ENCODE measurements at places on chromosomes 11 and 22.

DNA sequence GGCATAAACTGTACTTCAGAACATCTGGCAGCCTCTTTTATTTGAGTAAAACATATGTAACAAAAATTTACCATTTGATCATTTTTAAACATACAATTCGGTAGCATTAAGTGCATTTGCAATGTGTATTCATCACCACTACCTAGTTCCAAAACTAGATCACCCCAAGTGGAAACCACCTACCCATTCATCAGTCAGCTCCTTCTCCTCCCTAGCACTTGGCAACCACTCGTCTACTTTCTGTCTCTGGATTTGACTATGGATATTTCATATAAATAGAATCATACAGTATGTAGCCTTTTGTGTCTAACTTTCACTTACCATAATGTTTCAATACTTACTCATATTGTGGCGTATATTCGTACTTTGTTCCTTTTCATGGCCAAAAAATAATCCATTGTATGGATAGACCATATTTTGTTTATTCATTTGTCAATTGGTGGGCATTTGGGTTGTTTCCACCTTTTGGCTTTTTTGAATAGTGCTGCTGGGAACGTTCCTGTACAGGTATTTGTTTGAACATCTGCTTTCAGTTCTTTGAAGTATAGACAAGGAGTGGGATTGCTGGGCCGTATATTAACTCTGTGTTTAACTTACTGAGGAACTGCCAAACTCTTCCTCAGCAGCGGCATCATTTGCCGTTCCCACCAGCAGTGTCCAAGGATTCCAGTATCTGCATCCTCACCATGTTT is 27.2 kb upstream of the ADORA2A start:
- DNase-seq: no peak

GRCh38 chr11:78109081-78110015 is 29.7 kb upstream of the NDUFC2 start:
- no peak for DNase-seq

- no peak for DNase-seq
Observed at GRCh38 chr11:63262547-63262946, 19.1 kb upstream of the SLC22A25 start.

- no peak for DNase-seq
Observed at GRCh38 chr11:72013765-72014711, 15.3 kb downstream of the IL18BP start.

DNA sequence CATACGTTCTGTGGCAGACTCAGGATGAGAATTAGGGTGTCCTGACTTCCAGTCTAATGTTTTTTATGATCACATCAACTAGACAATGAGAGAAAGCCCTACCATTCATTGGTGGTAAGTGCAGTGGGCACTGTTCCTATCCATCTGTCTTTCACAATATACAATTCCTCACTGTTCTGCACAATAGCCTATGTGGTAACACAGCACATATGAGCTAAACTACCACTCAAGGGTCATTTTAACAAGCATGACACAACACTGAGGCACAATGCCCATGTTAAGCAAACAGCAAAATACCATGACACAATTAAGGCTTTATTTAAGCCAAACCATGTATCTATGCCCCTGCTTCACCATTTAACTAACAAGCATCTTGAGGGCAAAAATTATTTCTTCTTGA is 52.3 kb downstream of the SIK3 start:
- no peak for DNase-seq

DNA sequence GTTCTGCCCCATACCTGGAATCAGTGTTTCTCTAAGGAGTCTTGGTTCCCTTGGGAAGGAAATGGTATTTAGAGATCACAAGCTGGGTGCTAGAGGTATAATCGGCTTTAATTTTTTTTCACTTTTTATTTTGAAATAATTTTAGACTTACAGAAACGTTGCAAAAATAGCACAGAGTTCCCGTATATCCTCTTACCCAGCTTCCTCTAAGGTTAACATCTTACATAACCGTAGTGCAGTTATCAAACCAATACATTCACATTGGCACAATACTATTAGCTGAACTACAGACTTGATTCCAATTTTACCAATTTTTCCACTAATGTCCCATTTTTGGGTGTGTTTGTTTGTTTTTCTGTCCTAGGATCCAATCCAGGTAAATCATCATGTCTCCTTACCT is 63.8 kb downstream of the RBX1 start:
- DNase-seq: no peak

DNA sequence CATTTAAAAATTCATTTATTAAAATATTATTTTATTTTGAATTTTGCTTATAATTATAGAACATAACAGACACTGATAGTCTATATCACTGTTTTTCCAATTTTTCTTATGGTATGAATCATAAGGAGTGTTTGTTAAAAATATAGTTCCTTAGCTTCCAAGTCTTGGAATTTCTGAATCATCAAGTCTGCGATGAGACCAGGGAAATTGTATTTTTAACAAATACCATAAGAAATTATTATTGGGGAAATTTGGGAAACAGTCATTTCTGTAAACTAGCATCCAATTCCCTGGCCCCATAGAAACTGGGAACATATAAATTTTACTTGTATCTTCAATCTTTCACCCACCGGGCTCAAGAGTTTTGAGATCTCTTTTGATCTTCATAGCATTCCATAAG is 38.0 kb upstream of the PICALM start:
- DNase-seq: peak; percentile 80

GRCh38 chr11:80519596-80520506 is 1079.0 kb upstream of the TENM4 start:
- no peak for DNase-seq

DNA sequence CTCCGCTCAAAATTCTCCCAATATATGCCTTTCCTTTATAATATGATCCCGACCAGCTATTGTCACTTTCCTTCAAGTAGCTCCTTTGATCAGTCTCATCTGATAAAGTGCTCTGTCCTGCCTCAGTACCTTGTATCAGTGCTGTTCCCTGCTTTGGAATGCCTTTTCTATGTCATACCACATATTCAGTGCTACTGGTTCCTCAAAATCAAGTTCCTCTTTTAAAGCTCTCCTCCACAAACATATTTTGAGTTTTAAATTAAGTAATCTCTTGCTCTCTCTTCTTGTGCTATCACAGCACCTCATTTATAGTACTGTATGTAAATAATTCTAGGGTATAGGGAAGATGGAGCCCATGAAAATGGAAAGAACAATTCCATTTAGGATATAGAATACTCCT is 137.1 kb upstream of the CTSC start:
- no peak for DNase-seq

DNA sequence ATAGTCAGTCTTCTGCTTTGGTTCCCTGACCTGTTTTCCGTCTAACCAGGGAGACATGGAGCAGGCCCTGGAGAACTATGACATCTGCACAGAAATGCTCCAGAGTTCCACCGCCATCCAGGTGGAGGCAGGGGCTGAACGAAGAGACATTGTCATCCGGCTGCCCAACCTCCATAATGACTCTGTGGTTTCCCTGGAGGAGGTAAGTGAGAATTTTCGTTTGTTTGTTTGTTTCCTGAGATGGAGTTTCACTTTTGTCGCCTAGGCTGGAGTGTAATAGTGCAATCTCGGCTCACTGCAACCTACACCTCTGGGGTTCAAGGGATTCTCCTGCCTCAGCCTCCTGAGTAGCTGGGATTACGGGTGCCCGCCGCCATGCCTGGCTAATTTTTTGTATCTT is 52.9 kb downstream of the CABIN1 start:
- no peak for DNase-seq

GRCh38 chr11:113645593-113646349 is 60.3 kb downstream of the TMPRSS5 start:
- no peak for DNase-seq

GRCh38 chr22:47563406-47564157 is 801.1 kb downstream of the TBC1D22A start:
- no peak for DNase-seq

- DNase-seq: no peak
Observed at GRCh38 chr11:133965031-133965601, 8.3 kb upstream of the IGSF9B start.

DNA sequence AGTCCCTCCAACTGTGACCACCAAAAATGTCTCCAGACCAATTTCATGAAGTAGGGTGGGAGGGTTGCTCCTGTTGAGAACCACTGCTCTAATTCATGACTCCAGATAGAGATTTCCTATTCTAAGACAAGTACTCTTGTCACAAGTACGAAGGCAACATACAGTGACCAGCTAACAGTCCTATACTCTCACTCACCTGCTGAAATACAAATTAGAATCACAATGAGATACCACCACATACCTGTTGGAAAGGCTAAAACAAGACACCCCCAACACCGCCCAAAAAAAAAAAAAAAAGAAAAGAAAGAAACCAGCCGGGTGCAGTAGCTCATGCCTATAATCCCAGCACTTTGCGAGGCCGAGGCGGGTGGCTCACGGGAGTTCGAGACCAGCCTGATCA is 310.5 kb downstream of the SWAP70 start:
- no peak for DNase-seq

DNA sequence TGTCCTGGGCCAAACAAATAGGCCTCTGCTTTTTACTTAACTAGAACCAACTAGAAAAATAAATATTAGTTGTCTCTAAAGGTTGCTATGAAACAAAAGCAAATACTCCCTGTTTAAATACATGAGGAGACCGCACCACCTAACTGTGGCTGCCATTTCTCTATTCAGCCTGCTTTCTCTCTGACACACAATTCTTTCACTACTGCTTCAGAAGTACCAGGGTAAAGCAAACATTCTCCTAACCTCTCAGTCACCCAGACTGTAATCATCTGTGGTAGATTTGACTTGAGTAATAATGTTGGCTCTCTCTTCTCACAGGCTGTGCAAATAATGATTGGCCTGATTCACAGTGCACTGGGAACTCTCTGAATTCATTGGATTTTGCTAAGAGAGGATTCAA is 41.0 kb upstream of the MS4A8 start:
- DNase-seq: no peak

DNA sequence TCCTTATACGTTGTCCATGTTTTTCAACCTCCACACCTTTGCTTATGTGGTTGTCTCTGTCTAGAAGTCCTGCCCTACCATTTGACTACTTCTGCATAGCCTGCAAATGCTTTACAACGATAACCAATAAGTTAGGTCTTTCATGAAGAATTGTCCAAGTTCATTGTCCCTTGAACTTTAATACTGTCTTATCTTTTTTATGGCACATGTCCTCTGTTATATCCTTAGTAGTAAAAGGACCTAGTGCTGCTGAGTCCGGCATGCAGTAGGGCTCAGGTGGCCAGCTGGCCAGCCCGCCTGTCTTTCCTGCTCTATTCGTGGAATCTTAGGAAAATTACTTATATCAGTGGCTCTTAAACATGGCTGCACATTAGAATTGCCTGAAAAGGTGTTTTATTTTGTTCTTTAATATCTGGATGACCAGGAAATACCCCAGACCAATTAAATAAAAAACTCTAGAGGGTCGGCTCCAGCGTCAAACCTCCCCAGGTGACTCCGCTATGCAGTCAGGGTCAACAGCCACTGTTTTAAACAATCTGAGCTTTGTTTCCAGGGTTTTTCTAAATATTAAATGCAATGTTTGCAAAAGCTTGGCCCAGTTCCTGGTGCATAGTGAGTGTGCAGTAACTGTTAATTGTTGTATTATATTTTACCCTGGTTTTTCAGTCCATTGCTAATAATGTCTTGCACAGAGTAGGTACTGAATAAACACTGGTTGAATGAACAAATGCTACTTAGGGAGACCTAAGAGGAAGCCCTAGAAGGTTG is 64.6 kb upstream of the SESN3 start:
- DNase-seq: no peak

GRCh38 chr11:45659818-45660160 is 5.6 kb downstream of the CHST1 start:
- DNase-seq: no peak

GRCh38 chr11:59262177-59262818 is 49.6 kb upstream of the MPEG1 start:
- no peak for DNase-seq

DNA sequence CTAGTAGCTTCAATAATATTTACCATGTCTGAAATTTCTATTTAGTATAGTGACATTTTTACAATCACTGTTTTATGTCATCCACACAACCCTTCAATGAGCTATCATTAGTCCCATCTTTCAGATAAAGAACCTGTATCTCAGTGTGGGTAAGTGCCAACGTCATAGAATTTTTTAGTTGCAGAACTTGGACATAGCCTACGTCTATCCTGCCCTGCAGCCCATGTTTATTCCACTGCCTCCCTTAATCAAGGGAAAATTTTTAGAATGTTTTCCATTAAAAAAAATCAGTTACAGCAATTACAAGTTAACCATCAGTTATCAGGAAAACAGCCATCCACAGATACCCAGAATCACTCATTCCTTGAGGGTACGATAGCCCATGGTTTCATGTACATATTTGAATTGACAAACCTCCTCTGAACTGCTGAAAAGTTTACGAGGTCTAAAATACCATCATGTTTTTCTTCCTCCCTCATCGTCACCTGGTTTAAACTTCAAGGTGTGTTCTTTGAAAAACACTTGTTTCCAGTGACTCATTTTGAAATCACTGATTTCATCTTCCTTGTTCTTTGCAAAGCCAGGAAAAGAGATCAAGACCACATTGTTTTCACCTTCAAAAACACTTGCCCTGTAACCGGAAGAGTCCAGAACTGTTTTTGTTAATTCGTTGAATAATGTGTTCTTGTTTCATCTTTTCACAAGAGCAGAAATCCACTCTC is 100.9 kb downstream of the FAM76B start:
- no peak for DNase-seq

DNA sequence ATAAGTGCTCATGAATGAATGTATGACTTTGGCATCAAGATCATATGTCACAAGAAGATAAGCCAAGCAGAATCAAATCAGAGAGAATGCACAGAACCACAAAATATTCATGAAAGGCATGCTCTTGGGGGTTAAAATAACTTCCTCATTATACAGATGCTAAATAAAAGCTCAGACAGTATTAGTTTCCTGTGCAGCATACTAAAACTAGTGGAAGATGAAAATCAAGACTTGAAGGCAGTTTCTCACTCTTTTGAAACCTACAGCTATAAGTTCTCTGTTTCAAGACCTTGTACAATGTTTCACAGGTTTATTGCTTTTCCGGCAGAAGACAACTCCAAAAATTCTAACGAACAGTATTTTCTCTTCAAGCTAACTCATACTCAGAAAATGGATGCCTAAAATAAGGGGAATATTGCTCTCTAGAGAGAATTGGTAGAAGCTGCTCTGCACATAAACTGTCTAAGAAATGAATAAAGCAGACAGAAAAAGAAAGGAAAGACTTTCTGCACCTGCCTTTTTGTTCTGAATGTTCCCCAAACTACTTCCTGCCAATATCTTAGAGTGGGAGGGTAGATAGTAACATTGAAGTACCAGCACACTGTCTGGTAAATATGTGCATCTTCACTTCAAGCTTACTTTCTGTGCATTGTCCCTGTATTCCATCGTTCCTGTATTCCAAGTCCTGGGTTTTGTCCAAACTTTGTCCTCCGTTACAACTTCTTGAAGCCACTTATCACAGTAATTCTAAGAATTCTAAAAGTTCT is 639.4 kb upstream of the FAT3 start:
- no peak for DNase-seq

GRCh38 chr11:93249459-93250220 is 51.8 kb upstream of the SLC36A4 start:
- no peak for DNase-seq
